ENCODE measurements at places on chromosomes 12 and 14.

DNA sequence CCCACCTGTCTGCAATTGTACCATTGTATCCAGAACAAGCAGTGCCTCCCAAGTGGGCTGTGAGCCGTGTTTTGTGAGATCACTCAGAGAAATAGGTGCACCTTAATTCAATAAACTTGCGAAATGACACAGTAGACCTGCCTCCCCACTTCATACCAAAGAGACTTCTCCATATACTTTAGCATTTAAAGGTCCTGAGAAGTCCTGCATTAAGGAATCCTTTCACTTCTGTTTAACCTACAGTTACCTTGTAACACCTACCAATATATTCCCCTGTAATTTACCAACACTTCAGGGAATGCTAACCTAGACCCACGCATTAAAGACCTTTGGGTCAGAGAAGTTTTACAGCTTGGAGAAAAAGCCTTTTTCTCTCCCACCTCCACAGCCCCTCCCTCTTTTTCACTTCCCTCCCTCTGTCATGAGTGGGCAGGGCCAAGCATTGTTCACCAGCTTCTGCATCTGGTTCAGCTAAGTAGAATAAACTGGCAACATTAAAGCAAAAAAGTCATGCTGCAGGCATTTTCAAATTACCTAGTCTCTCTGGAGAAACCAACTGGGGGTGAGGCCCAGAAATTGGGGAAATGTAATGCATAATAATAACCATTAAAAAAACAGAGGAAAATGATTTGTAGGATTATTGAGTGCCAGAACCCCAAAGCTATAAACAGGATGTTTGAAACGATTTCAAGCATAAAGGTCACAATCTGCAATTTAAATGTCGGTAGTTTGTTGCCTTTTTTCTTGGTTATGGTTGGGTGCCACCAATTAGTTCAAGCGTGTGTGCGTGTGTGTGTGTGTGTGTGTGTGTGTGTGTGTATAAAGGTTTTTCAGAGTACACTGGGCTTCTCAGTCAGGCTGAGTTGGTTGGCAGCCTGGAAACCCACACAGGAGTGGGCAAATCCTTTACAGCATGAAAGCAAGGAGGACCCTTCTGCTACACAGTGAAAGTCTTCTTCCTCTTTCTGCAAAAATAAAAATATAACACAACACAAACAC lies 13.7 kb upstream of the WSCD2 start:
- DNase-seq = no peak

DNA sequence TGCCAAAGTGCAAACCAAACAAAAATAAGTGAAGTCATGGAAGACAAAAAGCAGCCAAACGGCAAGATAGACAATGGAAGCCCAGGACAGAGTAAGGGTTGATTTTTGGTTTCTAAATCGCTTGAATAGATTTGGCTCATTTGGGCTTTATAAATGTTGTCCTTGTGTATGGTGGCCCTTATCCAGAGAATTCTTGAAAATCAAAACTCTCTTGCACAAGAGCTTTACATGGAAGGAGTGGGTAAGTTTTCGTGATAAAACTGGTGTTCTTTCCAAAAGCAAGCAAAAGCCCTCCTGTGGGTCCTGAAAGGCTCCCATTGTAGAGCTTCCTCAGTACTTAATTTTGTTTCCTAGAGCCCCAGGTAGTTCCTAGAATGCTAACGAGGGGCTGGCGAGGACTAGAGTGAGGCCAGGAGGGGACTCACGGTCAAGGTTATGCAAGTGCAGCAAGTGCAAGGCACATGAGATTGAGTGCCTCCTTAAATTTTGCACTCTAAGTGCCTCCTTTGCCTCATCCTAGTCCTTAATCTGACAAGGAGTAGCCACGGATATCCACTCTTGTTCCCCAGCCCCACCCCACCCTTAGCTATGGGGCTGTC lies 4.1 kb downstream of the SIX6 start:
- no peak for DNase-seq

- no peak for DNase-seq
Observed at GRCh38 chr12:85356596-85357385, 76.8 kb downstream of the ALX1 start.

GRCh38 chr12:59040656-59041055 lies 120.4 kb upstream of the LRIG3 start:
- DNase-seq = no peak

DNA sequence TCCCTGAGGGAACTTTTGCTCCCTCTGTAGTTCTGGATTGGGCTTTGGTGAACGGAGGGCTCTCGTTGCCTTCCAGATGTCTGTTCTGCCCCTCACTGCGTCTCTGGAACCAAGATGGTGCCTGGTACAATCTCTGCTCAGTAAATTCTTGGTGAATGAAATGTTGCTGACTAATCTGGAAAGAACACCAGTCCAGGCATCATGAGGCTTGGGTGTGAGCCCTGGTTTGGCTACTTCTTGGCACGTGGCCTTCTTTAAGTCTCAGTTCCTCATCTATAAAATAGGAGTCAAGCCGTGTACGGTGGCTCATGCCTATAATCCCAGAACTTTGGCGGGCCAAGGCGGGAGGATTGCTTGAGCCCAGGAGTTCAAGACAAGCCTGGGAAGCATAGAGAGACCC lies 4.3 kb downstream of the HHIPL1 start:
- DNase-seq = no peak

GRCh38 chr12:105814283-105814682 lies 324.5 kb downstream of the NUAK1 start:
- DNase-seq = no peak

DNA sequence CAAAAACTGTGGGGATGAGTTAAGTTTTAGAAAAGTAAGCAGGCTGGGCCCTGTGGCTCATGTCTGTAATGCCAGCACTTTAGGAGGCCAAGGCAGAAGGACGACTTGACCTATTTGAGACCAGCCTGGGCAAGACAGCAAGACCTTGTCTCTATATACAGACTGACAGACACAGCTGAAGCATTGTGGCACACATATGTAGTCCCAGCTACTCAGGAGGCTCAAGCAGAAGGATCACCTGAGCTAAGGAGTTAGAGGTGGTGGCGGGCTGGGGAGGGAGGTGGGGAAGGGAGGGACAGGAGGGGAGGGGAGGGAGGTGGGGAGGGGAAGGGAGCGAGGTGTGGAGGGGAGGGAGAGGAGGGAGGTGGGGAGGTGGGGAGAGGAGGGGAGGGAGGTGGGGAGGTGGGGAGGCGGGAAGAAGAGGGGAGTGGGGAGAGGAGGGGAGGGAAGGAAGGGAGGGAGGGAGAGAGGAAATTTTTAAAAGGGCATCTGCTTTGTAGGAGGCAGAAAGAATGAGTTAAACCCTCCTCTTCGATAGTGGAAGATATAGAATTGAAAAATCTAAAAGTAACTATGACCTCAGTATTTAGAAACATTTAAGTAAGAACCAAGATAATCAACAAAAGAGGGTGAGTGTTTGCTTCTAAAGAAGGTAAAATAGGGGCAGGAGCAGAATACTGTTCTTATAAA lies 30.9 kb downstream of the MED13L start:
- DNase-seq = no peak

DNA sequence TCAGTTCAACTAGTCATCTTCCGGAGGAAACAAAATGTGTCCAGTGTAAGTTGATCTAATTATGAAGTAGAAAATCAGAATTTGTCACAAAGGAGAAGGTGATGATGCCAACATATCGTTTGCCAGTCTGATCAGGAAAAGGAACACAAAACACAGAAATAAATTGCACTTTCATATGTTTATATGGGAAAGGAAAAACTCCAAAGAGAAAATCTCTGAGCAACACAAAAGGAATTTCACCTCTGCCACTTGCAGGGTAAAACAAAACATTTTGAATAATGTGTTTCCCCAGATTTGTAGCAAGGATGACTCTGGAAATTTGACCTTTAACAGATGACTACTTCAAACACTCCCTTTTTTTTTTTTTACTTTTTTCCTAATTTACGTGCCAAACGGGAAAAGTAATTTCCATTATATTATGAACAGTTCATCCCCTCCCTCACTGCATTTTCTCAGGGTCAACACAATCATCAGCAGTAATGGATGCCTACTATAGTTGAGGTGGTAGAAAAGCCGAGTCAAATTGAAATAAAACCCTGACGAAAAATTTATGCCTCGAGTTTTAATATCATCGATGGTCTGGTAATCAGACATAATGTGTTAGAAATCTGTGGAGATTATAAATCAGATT lies 25.6 kb downstream of the MGAT4C start:
- DNase-seq = no peak

DNA sequence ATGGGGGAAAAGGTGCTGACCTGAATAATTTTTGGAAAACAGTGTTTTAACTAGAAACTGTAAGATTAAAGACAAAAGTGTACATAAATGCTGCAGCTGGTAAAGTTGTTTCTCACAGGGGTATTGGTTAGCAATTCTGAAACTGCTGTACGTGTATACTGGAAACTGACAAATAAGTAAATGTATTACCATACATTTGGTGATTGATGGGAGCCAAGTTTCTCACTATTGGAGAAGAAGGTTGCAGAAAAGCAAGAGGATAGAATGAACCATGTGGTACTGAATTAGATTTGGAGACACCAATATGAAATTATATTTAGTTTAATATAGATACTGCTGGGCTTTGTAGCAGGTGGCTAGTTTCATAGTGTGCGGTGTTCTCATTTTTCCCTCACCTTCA lies 19.6 kb upstream of the FBXO33 start:
- no peak for DNase-seq

DNA sequence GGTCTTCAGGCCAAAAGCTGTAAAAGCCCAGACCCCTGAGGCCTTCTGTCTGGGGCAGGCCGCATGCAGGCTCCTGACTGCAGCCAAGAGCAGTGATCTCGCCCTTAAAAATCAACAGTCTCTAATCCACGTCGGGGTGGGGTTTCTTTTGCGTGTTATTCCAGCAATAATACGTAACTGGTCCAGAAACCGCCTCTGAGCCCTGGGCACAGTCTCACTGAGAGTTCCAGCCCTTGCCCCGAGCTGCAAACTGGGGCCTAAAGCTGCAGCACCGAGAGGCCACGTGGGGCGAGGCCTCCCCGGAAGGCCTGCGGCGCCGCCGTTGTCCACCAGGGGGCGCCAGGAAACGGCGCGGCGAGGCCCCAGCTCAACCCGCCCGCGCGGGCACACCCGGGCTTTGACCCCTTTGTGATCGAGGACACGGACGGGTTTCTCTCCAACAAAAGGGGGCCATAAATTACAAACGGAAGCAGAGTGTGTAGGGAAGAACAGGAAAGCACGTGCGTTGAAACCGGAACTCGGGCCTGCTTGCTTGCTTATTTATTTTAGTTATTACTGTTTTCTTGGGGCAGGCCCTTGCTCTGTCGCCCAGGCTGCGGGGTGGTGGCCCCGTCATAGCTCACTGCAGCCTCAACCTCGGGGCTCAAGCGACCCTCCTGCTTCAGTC lies 87.2 kb downstream of the NINJ2 start:
- peak; percentile 89 for DNase-seq

DNA sequence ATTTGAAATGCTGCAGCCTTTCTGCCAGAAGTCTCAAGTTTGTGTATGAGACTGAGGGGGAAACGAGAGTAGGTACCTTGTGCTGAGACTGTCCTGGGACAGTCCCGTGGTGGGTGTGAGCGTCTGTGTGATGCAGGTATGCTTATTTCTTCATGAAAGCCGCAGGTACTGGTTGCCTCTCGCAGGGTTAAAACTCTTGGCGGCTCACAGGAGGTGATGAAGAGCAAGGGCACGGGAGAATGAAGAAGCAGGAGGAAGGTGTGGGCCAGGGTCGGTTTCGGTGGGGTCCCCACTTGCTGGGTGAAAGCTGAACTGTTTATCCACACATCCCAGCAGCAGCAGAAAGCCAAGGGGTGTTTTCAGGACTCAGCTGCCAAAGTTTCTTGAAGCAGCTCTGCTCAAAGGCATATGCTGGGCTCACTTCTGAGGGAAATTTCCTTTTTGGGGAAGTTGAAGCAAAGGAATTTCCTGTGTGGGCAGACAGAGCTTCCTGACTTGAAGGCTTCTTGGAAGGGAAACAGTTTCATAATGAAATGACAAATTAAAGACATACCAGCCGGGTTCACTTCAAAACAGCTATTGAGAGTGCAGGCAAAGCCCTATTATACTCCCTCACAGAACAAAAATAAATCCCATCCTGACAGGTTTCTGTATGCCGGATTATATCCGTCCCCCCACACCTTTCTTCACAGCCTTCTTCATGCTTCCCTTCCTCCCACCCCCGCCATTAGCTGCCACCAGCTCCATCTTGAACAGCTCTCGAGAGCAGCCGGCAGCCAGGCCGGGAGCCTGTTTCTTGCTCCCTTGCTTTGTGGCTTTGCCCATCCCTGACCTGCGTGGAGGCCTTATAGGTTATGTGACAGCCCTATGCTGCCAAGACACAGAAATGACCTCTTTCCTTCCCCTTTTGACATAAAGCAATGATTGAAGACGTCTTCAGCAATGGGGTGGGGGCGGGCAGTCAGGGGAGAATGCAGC lies 116.6 kb downstream of the ETV6 start:
- peak; percentile 74 for DNase-seq

GRCh38 chr14:54120260-54120659 lies 163.6 kb upstream of the BMP4 start:
- no peak for DNase-seq

- DNase-seq = no peak
Observed at GRCh38 chr12:6941782-6942181, 1.8 kb upstream of the RNU7-1 start.

GRCh38 chr12:104281636-104282035 lies 21.9 kb upstream of the EID3 start:
- no peak for DNase-seq

DNA sequence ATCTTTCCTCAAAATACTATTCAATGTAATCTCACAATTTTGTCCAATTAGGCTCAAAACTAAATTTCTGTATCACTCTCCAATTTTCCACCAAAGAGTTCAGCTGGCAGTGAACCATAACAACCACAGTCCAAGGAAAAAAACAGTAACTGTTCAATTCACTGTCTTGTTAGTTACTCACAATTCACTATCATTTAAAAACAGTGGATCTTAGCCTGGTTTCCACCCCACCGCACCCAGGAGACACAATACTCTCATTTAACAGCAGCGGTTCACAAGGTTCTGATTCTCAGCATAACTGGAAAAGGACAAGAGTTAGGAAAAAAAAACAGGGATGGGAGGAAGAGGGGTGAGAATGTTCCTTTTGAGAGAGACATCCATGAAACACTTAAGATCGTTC lies 40.5 kb downstream of the MED13L start:
- no peak for DNase-seq

GRCh38 chr14:101243587-101244338 lies 317.5 kb upstream of the DIO3 start:
- DNase-seq = no peak

DNA sequence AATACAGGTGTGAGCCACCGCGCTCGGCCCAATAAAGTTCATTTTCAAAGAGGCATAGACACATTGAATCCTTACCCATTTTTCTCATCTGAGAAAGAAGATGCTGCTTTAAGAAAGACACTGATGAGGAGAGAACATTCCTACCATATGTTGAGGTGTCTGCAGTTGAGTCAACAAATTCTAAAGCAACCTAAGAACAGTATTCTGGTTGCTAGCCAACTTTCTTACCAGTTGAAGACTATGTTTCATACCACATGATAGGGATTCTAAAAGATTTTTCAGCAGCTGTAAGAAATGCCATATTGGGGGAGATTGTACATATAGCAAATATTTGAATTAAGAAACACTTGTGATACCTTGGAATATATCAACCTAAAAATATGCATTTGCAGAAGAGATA lies 160.1 kb downstream of the SRGAP1 start:
- no peak for DNase-seq

GRCh38 chr14:67986131-67986841 lies 166.7 kb downstream of the RAD51B start:
- DNase-seq = no peak

GRCh38 chr12:89733579-89734201 lies 25.1 kb upstream of the ATP2B1 start:
- peak; percentile 99 for DNase-seq
